Adipocyte (in vitro differentiated cells): ENCODE measurements at places on chromosomes 16 and 17.

- DNase-seq = no peak
These were observed at the start of gene PRSS22 for GRCh38 chr16:2857451-2858244. Gene PRSS22 (minus strand): TSS chr16:2858170. CDS start chr16:2858104, 66 bp downstream.

- peak; percentile 96 for DNase-seq
These were observed 5.7 kb upstream of the SDR42E1 start for GRCh38 chr16:82016964-82017363.

- no peak for DNase-seq
These were observed 1965.9 kb downstream of the TP53TG3F start for GRCh38 chr16:35425270-35425669.

DNA sequence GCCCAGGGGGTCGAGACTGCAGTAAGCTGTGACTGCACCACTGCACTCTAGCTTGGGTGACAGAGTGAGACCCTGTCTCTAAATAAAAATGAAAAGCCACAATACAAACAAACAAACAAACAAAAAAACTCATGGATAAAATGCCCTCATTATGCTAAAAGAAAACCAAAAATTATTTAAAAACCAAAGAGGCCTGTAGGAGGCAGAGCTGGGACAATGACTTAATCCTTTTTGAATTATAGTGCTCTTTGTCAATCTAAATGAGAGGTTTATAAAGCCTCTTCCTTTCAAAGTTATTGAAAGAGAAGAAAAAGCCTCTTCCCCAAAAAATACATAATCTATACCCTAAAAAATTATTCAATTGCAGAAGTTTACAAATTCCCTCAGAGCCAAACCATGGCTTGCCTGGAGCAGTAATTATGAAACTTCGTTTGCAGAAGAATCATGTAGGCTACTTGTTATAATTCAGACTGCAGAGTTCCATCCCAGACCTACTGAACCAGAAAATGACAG lies 18.5 kb downstream of the CRLF3 start:
- no peak for DNase-seq

DNA sequence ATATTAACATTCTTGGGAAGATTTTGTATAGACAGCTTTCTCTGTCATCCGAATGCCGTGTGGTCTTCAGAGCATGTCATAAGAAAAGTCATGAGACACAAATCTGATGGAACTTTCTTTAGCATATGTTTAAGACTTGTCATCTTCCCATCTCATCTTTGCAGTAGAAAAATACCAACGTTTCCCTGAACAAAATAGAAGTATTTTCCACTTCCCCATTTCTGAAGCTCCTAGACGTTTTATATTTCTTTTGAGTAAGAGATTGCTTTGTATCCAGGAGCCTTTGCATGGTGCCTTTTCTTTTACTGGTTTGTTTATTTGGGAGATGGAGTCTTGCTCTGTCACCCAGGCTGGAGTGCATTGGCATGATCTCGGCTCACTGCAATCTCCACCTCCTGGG lies 235.1 kb downstream of the PRKCA start:
- DNase-seq = no peak

- DNase-seq = no peak
These were observed 139.9 kb upstream of the IRX3 start for GRCh38 chr16:54426553-54426849.

DNA sequence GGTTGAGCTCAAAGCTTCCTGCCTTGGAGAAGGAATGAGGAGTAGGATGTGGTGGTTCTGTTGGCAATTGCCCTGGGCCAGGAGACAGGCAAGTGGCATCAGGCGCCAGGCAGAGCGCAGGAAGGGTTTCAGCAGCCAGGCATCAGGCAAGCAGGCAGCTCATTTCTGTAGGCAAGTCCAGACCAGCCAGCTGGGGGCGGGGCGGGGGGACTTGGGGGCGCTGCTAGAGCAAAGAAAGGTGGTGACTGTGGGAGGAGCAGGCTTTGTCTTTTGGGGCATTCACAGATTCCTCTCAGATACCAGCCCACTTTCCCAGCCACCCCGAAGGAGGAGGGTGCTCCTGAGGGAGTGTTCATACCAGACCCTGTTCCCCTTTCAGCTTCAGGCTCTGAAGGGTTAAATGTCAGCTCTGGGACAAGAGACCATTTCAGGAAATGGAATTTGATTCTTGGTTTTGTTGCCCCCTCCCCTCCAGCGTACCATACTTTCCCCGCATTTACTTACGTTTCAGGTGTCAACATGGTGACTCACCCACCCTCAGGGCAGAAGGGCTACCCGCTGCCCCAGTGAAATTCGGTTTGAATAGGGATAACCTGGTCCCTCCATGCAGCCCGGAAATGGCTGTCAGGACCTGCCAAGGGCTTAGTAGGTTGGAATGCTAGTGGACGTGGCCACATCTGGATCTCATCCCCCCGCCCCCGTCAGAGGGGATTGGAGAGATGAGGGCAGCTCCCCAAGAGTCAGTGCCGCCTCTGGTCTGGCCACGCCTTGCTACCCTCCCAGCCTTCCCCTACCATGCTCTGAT lies 13.2 kb downstream of the NGFR start:
- peak; percentile 50 for DNase-seq

GRCh38 chr17:34254651-34255380 lies at the start of gene CCL2:
Gene CCL2 (plus strand): TSS chr17:34255285. CDS start chr17:34255350, 65 bp downstream.
- DNase-seq = peak; percentile 77

DNA sequence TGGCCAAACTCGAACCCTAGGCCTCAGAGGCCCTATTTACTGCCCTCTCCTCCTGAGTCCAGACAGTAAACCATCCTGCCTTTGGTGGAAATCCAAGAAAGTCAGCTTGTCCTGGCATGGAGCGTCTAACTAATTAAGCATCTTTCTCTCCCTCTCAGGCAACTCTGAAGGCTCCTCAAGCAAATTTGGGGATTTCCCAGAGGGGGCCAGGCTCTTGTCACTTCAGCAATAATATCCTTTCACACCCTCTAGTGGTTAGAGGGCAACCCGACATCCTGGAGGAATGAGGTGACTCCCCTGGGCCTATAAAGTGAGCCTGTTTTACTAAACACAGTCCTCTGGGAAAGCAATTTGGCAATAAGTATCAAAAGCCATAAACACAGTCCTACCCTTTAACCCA lies 60.4 kb downstream of the NOG start:
- peak; percentile 73 for DNase-seq
